Chondrocyte (in vitro differentiated cells): ENCODE measurements at places on chromosomes 2 and 18.
A peak's percentile ranks its signal among the peaks of the same experiment; 100 is the strongest.

DNA sequence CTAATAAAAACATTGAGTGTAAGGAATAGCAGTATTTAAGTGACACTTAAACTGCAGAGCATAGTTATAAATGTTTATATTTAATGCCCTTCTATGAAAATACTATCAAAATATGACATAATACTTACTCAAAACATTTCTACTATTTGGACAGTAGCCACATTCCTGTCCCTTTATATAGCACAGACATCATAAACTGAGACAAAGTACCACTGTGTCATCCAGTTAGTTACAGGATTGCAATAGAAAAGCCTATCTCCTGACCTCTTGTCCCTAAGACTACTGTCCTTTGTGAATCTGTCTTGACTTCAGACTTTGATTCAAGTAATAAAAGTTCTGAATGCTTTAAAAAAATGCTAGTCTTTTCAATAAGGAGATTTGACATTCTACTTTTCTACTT lies 1528.5 kb upstream of the NXPH2 start:
- H3K27me3 ChIP-seq, result peaks cover 1% of the 10 kb centered on the region
- H3K36me3 ChIP-seq, result no peaks in the 10 kb centered on the region
- H3K4me1 ChIP-seq, result peaks cover 8% of the 10 kb centered on the region
- DNase-seq, result no peak
- H3K4me3 ChIP-seq, result no peak overlapping the region
- no peak overlapping the region for H3K27ac ChIP-seq

GRCh38 chr2:202716953-202717597 lies 82.3 kb downstream of the FAM117B start:
- H3K36me3 ChIP-seq, result peaks cover 16% of the 10 kb centered on the region
- no peak overlapping the region for H3K27ac ChIP-seq
- no peak overlapping the region for H3K4me3 ChIP-seq

GRCh38 chr2:17043173-17043572 lies 377.5 kb upstream of the CYRIA start:
- H3K27ac ChIP-seq, result no peak overlapping the region
- DNase-seq, result no peak
- H3K27me3 ChIP-seq, result no peaks in the 10 kb centered on the region
- no peaks in the 10 kb centered on the region for H3K36me3 ChIP-seq
- no peak overlapping the region for H3K4me3 ChIP-seq

- no peaks in the 10 kb centered on the region for H3K27me3 ChIP-seq
- peaks cover 2% of the 10 kb centered on the region for H3K36me3 ChIP-seq
- no peak overlapping the region for H3K4me3 ChIP-seq
- H3K4me1 ChIP-seq, result peaks cover 29% of the 10 kb centered on the region
These were observed 9.4 kb downstream of the CRACDL start for GRCh38 chr2:98926601-98927000.

DNA sequence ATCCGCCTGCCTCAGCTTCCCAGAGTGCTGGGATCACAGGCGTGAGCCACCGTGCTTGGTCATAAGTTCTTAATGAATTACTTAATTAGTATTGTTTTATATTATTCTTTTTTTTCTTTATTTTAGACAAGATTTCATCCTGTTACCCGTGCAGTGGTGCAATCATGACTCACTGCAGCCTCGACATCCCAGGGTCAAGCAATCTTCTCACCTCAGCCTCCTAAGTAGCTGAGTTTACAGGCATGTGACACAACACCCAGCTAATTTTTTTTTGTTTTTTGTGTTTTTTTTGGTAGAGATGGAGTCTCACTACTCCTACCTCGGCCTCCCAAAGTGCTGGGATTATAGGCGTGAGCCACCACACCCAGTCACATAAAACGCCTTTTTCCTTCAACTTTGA lies 17.3 kb downstream of the C2orf42 start:
- H3K4me1 ChIP-seq, result no peaks in the 10 kb centered on the region
- H3K4me3 ChIP-seq, result no peak overlapping the region
- H3K36me3 ChIP-seq, result peaks cover 17% of the 10 kb centered on the region
- H3K27ac ChIP-seq, result no peak overlapping the region
- DNase-seq, result no peak

DNA sequence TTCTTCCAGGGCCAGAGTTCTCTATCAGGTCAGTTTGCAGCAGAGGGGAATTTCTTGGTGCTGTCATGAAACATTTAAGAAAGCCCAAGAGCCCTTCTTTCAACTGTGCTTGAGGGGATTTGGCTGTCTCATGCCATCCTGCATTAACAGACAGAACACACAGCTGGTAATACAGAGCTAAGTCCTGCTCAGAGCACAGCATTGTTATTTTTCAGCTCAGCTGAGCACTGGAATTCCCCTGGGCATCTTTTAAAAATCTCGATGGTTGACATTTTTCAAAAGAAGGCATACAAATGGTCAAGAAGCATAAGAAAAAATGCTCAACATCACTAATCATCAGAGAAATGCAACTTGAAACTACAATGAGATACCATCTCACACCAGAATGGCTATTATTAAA lies 14.9 kb upstream of the IL1R2 start:
- H3K4me1 ChIP-seq, result peaks cover 38% of the 10 kb centered on the region
- DNase-seq, result no peak
- peak overlapping the region; percentile 46 for H3K27ac ChIP-seq
- H3K36me3 ChIP-seq, result no peaks in the 10 kb centered on the region
- H3K4me3 ChIP-seq, result no peak overlapping the region

- H3K27me3 ChIP-seq, result no peaks in the 10 kb centered on the region
- no peak overlapping the region for H3K4me3 ChIP-seq
- H3K36me3 ChIP-seq, result peaks cover 12% of the 10 kb centered on the region
- no peak for DNase-seq
- H3K27ac ChIP-seq, result peak overlapping the region; percentile 71
These were observed 297.5 kb downstream of the PIEZO2 start for GRCh38 chr18:10851824-10852319.
